ENCODE measurements at places on chromosomes 6 and 20. TPM values are rescaled to one million over a fixed set of nuclear protein-coding genes. Genes with fewer than 3 reads are reported as not detected.
A peak's percentile ranks its signal among the peaks of the same experiment; 100 is the strongest.

DNA sequence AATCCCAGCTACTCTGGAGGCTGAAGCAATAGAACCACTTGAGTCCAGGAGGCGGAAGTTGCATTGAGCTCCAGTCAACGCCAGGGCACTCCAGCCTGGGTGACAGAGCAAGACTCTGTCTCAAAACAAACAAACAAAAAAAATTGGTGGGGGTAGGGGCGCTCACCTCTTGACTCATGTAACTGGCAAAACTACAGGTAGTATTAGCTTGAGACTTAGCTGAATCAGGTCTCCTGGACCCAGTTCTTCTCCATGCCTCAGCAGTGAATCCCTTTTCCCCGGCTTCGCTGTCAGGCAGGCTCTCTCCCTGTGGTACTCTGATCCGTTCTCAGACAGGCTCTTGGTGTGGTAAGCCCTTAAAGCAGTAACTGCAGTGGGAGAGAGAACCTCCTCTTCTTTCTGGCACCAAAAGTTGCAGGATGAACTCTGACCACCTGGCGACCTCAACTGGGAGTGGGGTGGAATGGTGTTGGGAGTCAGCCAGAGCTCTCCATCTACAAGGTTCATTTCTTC is 12.9 kb downstream of the SLC9A8 start:
- DNase-seq: no peak

GRCh38 chr20:18048176-18048575 is 9.5 kb downstream of the OVOL2 start:
- no peak for DNase-seq

DNA sequence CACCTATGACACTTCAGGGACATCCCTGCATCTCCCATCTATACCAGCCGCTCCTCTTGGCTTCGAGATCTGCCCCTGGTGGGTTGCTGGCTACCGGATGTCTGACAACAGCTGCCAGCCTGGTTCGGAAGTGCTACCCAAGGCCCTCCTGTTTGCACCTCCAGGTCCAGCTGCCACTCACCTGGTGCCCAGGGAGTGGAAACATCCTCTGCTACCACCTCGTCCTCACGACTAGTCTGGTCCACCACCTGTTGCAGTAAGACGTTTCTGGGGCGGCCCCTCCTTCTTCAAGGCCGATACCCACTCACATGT is 8.3 kb upstream of the PCMTD2 start:
- peak; percentile 35 for DNase-seq

GRCh38 chr20:60238992-60239660 is 280.9 kb downstream of the CDH26 start:
- no peak for DNase-seq

DNA sequence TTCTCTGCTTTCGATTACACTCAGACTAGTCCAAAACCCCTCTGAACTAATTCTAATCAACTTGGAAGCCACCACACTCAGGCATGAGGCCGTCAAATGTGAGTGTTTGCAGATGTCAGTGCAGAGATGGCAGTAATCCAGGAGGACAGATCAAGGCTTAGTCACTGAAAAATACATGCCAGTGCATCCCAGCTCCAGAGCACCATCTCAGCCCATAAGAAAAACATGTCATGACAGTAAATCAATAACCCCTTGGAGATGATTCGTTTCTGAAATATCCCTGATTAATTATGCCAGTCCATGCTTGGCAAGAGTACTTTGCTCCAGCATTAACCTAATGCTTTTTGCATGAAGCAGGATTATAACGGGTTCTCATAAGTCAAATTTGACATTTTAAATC is 179.5 kb downstream of the ADAT2 start:
- no peak for DNase-seq

- no peak for DNase-seq
Observed at GRCh38 chr6:107125771-107126170, 10.5 kb upstream of the BEND3 start.

DNA sequence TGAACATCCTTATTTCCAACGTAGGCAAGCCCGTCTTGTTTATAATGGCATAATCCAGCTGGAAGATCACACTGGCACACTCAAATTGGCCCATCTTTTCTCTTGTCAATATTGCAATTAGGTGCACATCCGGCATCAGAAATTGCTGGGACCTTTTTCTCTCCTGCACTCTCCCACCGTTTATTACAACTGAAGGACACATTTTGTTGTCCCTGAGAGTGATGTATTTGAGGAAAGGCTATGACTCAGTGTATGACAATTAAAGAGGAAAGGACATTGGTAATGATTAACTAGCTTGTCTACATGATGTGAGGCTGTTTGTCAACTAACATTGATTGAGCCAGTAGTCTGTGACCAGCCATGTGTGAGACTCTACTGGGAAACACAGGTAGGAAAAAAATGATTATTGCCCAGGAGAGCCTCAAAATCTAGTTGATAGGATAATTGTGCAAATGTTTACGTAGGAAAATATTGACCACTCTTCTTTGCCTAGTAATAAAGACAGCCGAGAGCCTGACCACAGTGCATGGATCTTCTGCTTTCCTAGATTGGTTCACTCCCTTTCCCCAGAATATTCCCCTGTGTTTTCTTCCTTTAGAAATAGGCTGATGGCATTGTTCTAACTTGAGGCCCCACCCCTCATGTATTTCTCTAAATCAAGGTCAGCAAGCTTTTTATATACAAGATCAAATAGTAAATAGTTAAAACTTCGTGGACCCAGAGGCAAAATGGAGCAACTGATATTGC is 230.0 kb upstream of the BTBD3 start:
- no peak for DNase-seq

DNA sequence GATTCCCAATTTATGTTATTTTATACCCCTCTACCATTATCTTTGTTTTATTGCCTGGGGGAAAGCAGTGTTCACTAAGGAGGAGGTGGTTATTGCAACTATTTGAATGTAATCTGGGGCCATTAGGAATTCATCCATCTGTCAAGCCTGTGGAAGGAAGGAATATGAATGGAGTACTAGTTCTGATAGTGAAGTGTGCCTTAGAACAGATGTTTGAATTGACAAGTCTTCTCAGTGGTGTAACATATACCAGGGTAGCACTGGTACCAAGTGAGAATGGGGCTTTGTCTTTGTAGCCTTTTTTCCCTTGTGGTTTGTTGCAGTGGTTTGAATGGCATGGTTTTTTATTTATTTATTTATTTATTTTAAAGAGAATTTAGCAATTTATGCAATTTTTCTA is 27.9 kb upstream of the HDAC2 start:
- DNase-seq: no peak

DNA sequence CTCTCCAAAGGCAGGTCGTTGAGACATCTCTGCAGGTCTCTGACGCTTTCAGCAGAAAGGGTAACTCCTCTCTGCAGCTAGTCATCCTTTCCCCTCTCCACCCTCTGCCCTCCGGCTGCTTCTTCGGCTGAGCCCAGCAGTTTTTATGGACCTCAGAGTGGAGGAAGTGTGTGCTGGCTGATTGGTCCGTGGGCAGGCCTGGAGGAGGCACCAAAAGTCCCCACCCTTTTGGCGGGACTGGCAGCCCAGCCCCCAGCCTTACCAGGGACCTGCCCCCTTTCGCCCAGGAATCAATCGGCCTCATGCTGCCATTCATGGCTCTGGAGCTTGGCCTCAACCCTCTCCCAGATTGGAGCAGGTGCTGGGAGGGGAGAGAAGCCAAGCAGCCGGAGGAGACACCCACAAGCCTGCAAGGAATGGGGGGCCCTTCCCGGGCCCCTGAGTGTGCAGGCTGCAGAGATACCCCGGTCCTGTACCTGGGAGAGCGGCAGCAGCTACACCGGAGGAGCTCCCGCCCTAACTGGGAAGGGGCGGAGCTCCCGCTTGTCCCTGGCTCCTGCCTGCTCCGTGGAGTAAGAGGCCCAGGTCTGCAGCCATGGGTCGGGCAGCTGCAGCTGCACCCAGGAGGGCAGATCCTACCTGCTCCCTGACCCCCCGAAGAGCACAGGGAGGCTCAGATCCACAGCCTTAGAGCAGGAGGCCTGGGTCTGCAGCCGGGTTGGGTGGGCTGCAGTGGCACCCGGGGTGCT is 170.3 kb upstream of the SOX4 start:
- DNase-seq: peak; percentile 60

GRCh38 chr6:163965426-163966348 is 551.2 kb downstream of the QKI start:
- no peak for DNase-seq

GRCh38 chr20:41003143-41003935 is 25.3 kb upstream of the TOP1 start:
- DNase-seq: no peak

DNA sequence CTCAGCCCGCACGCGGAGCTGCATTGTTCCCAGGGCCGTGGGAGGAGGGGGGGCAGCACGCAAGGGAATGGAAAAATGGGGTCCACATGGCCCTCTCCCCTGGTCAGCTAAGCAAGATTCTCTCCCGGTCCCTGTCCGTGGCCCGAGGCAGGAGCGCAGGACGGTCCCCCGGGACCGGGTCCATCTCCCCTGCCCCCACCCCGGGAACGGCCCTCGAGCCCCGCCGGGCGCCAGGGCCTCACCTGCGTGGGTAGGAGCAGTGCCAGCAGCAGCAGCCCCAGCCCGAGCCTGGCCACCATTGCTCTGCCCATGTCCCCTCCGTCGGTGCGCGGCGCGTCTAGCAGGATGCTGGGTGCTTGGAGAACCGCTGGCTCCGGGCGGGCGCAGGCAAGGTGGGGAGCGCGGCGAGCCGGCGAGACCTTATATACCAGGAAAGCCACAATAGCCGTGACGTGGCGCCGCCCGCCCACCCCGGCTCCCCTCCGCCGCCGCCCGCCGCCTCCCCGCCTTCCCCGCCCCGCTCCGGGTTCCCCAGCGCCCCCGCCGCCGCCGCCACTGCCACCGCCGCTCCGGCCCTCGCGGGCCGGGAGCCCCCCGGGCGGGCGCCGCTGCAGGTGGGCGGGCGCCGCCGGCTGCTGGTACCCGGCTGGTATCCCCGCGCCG is at the start of gene CD24:
TSS of gene CD24 (minus strand) at position 394 of the 663 bp plus-strand sequence. CDS start at position 311, 83 bp downstream.
- peak; percentile 94 for DNase-seq

DNA sequence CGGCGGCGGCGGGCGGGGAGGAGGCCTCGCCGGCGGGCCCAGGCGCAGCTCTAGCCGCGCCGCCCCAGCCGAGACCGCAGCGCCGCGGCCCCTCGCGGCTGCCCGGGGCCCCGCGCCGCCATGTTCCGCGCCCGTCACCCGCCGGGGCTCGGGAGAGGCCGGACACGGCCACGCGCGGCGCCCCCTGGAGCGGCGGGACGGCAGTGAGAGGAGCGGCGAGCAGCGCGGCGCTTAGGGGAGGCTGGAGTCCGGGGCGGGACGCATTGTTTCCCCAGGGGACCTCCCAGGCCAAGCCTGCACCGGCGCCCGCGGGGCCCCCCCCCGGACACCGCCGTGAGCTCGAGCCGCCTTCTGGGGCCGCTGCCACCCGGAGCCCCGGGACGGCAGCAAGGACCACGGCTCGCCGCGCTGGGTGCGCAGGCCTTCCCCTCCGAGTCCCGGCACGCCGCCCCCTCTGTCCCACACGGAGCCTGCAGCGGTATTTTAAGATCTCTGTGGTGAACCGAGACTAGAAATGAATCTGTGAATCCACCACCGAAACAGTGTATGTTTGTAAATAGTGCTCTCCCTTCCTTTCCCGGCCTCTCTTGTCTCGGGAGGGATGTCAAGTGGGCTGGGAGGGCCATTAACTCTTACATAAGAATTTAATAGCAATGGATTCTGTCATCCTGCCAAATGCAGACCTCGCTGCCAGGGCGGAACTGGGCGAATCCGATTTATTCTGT is 424 bp upstream of the KIF13A start:
- peak; percentile 91 for DNase-seq

DNA sequence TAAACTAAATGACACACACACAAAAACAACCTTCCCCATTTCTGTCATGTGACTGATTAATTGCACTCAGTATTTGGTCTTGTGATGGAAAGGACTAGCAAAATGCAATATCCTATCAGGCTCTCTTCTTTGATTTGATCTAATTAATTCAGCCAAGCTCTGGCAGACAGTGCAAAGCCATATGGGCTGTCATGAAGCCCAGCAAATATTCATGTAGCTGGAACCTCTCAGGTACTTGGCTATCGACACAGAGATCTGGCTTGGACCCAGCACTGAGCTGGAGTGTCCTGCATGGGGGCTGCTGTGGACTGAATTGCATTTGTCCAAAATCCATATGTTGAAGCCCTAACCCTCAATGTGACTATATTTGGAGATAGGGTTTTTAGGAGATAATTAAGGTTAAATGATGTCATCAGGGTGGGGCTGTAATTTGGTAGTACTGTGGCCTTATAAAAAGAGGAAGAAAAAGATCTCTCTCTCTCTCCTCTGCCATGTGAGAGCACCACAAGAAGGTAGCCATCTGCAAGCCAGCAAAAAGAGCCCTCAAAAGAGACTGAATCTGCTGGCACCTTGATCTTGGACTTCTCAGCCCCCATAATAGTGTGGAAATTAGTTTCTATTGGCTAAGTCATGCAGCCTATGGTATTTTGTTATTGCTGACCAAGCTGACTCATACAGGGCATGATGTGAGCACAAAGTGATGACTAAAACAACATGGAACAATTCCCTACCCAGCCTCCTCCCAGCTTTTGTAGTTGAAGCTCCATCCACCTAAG is 77.1 kb downstream of the STMND1 start:
- DNase-seq: no peak

GRCh38 chr6:20068421-20068988 is 143.8 kb downstream of the MBOAT1 start:
- DNase-seq: no peak

- DNase-seq: no peak
Observed at GRCh38 chr6:145323646-145324045, 411.7 kb downstream of the EPM2A start.

DNA sequence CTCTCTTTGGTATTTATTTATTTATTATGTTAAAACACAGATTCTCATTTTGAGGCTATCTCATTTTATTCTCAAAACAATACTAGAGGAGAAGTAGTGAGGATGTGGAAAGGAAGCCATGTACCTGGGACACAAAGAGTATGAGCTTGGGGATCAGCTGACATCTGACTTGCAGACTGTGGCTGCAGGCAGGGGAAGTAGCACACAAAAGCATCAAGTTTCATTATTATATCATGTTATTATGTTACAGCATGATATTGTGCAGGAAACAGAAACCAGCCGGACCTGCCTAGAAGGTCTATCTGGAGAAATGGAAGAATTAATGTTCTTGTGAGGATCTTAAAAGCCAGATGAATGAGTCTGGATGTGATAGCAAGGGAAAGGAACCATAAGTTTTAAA is 248.2 kb downstream of the KHDC1L start:
- no peak for DNase-seq

DNA sequence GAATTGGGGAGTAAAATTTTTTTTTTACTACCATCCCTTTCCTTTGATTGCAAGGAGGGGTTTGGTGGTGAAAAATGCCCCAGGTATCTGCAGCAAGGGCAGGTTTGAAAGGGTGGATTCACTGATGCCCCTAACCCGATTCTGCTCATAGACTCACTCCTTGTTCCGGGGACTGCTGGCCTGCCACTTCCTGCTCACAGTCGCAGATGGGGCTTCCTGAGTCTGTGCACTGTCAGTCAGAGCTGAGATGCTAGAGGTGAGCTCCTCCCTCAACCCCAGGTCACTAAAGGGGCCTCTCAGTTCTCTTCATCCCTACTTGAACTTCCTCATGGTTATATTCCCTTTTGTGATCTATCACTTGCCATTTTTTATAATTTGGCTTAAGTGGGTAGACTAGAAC is 357.9 kb downstream of the FARS2 start:
- no peak for DNase-seq

ULBP2 gene
- total RNA-seq: not detected

TPX2 gene
- total RNA-seq: 119 TPM

CYP21A2 gene
- total RNA-seq: not detected

CST4 gene
- not detected for total RNA-seq

GFOD1 gene
- 4.4 TPM for total RNA-seq

TULP1 gene
- 0.55 TPM for total RNA-seq

C20orf144 gene
- total RNA-seq: 0.11 TPM

FKBP5 gene
- 15.0 TPM for total RNA-seq
